SK-MEL-5 (cell line): ENCODE measurements at places on chromosomes 13 and 19.

DNA sequence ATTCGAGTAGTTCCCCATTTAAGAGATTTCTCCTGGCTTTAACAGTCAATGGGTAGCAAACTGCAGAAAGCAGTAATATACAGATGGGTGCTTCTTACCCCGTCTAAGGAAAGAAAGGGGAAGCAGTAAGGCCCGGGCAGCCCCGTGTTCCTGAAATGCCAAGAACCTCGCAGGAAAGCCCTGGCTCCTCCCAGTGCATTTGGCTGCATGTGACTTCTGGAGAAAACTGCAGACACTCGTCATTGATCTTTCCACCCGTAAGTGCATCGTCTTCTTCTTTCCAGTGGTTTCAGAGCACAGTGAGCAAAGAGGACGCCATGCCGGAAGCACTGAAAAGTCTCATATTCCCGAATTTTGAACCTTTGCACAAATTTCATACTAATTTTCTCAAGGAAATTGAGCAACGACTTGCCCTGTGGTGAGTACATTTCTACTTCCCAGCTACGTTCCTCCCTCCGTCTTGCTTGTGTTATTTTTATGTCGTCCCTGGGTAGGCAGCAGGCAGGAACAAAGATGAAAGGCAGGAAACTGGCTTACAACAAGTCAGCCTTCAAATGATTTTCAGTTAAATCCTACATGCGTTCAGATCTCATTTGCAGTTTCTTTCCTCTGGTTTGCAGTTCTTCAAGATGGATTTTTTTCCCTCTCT, 165.2 kb downstream of the STK24 start:
- DNase-seq, result no peak

- no peak for DNase-seq
Observed at GRCh38 chr13:44101347-44102083, 221.8 kb downstream of the LACC1 start.

DNA sequence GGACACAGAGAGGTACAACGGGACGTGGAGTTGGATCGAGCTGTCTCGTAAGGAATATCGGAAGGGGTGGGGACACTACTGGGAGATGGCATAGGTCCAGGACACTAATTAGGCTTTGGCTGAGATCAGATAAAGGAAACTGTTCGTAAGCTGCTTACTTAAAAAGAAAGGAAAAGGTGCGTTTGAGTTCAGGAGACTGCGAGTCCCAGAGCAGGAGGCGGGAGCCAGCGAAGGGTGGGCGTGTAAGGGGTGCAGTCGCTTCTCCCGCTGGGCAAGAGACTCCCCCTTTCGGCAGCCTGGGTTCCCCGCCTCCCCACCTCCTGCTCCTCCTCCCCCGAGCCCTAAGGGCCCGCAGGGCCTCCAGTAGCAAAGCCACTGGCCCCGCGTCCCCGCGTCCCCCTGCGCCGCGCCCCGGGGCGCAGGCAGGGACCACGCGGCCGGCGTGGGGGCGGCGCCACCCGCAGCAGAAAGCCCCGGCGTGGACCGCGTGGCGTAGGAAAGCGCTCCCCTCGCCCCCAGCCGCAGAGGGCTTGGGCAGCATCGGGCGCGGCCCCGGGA, 547 bp downstream of the ABCC4 start:
- peak; percentile 46 for DNase-seq

DNA sequence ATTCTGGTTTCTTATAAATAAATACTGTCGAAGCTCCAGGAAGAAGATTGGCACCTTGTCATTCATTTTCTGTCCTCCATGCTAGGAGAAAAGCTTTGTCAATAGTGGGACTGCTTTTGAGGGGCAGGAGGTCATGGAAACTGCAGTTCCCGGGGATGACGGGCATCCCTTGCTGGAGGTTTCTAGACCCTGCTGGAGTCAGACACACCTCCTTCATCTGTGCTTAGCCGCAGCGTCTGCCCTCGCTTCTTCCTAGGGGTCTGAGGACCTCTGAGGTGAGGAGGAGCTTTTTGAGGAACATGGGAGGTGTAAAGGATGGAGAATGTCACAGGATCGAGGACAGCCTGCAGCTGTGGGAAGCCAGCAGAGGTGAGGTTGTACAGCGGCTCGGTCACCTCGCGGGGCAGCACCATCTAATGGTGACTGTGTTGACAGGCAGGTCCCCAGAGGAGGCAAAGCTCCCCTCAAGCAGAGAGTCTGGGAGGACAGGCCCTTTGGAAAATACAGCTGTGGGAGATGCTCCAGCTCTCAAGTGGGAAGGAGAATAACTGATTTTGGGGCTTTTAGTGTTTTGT, 172.7 kb upstream of the RNF113B start:
- peak; percentile 10 for DNase-seq

GRCh38 chr19:33718651-33719254, 77.9 kb upstream of the KCTD15 start:
- DNase-seq, result no peak

GRCh38 chr13:43033038-43033437, 9.7 kb downstream of the DNAJC15 start:
- DNase-seq, result no peak

DNA sequence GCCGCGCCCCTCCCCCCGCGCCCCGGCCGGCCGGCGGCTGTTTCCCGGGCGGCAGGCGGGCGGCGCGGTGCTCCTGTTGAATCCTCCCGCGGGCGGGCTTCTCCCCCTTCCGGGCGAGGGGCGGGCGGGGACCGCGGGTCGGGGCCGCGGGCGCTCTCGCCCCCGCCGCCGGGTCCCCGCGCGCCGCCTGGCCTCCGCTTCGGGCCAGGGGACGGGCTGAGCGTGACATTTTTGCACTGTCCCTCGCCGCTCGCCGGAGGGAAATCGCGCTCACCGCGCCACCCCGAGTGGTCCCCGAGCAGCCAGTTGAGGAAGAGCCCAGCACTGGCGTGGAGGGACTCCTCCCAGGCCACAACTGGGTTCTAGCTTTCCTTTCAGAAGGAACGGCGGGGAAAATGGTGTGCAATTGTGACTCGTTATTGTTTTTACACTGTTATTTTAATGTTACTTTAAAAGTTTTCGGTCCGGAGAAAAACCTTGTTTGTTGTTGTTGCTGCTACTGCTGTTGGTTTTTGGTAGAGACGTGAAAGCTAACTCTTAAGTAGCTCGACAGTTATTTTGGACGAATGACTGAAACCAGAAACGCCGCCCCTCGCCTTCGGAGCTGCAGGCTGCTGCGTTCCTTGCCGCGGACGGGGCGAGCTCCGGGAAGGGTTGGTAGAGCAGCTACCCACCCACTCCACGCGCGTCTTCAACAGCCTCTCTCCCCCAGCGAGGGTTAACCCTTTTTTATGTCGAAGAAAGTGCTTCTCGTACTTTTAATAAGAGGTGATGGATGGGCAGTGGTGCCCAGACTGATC, 959 bp downstream of the PDS5B start:
- DNase-seq, result peak; percentile 51

GRCh38 chr19:16442386-16443276, 29.1 kb downstream of the EPS15L1 start:
- DNase-seq, result no peak

DNA sequence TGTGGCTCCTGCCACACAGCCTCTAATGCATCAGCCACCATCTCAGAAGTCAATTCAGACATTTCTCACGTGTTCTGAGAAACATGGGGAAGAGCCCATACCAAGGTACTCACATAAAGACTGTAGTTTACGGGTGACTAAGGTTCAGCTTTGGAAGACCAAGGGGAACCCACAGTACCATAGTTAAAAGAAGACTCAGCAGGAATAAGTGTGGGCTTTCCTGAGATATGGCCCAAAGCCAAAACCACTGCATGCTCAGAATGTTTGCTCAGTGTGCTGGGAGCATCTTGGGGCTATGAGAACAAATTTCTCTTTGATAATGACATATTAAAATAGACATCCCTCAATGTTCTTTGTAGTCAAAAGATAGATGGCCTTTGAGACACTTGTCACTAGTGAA, 283.8 kb downstream of the DCT start:
- DNase-seq, result peak; percentile 25

GRCh38 chr13:105642511-105642958, 892.9 kb downstream of the EFNB2 start:
- DNase-seq, result no peak

- no peak for DNase-seq
Observed at GRCh38 chr19:7918615-7919421, 1.3 kb upstream of the SNAPC2 start.

- DNase-seq, result no peak
Observed at GRCh38 chr19:39021063-39021462, 11.3 kb downstream of the FBXO27 start.

DNA sequence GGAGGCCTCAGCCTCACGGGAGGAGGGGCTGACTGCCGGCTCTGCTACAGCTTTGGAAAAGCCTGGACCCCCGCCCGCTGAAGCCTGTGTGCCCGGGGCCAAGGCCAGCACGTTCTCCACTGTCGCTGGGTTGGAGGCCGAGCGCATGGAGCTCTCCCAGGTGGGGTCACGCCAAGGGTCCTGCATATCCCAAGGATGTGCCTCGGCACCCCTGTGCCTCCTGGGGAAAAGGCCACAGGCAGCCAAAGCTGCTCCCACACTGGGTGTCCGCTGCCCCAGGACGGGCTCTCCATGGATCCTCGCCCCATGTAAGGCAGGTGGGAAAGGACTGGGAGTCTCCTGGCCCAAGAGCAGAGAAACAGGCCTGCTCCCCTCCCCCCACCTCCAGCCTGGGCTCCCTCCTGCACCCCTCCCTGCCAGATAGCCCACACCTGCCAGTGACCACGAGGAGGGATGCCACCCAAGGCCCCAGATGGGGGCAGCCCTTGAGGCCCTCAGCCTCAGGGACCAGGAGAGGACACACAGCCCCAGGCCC, 64.0 kb downstream of the MLLT1 start:
- DNase-seq, result no peak

DNA sequence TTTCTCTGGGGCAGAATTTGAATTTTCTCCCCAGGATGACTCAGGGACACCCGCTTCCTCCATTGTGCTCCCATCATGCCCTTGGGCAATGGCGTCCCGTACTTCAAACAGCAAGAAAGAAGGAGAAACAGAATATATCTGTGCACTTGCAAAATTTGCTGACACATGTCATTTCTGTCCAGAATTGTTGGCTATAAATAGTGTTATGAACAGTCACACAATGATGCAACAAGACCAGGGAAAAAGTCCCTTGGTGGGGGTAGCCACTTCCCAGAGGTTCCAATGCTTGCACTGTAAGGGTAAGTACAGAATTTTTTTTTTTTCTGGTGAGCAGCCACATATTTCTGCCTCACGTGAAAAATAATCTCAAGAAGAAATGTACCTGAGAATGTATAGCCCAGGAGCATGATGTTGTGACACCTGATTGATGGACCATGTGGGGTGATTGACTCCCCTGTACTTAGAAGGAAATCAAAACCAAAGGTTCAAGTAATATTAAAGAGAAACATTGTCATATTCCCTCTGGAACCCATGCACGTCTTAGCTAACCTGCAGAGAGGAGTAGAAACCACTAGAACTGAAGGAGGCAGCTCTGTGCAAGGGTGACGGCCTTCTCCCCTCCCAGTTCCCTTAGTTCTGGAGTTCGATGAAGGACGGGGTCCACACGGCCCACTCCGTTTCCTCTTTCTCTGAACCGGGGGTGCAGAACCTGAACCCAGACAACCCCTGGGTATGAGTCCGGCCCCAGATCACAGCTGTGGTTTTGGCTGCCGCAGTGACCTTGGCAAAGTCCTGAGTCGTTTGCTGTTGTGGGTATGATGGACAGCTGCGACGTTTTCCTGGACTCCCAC, 9.3 kb upstream of the LAIR1 start:
- peak; percentile 9 for DNase-seq

GRCh38 chr19:47002106-47002766, 17.4 kb upstream of the NPAS1 start:
- no peak for DNase-seq

DNA sequence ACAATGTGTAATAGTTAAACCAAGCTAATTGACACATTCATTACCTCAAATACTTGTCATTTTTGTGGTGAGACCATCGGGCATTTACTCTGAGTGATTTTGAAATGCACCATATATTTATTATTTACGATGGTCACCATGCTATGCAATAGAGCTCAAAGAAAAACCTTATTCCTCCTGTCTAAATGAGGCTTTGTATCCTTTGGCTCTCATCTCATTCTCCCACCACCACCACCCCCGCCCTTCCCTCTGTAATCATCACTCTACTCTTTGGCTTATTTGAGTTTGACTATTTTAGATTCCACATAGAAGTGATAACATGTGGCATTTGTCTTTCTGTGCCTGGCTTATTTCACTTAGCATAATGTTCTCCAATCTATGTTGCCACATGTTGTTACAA, 124.9 kb downstream of the CYSLTR2 start:
- DNase-seq, result peak; percentile 49

DNA sequence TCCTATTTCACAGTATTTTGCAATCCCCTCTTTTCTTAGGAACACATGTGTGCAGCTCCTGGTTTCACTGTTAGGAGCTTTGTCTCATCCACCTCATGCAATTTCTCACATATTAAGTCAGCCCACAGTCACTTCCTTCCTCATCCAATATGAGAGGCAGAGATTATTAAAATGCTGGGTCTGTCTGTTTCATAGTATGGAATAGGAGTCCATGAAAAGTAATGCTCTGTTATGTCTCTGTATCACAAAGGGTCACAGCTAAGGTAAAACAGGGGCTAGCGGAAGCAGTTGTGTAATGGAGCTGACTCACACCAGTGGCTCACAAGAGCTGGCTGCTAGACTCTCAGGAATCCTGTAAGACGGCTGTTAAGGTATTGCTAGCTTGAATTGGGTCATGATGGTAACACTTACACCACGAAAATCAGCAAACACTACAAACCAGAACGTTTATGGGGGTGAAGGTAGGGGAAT, 216.5 kb downstream of the EFNB2 start:
- no peak for DNase-seq

DNA sequence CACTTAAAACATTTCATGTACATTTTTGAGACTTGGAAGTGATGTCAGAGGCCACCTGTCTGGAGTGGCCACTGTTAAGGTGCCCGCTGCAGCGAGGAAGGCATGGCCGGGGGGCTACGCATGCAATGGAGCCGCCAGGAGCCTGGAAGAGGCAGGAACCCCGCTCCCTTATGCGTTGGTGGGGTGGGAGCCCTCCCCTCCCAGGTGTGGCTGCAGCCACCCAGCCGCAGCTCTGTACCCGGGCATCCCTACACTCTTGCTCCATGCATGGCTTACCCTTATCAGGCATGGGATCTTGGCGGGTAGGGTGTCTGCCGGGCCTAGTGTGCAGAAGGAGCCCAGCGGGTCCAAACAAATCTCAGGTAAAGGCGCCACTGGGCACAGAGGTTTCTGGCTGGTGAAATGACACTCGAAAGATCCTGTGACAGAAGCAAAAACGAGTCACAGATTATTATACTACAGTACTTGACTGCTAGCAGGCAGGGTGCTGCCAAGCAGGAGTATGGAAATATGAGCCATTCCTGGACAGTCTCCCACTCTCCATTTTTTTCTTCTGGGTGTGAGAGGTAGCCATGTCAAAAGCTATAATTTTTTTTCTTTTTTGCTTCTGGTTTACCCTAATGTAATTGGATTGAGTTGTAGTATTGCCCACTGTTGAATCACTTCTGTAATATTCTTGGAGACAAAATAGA, 1606.3 kb upstream of the MIR17HG start:
- no peak for DNase-seq
